B cell (primary cell): ENCODE measurements at places on chromosomes 12 and 14. TPM values are rescaled to one million over a fixed set of nuclear protein-coding genes. Genes with fewer than 3 reads are reported as not detected.

KLRB1 gene
- not detected in 2 replicates for total RNA-seq

CLEC9A gene
- total RNA-seq: not detected in 2 replicates

SRRM4 gene
- total RNA-seq: not detected in 2 replicates

SLC6A12 gene
- total RNA-seq: not detected in 2 replicates

ACOT4 gene
- 0.42 and 0.83 TPM in 2 replicates for total RNA-seq

EFCAB11 gene
- total RNA-seq: 13.8 and 14.2 TPM in 2 replicates

TBX5 gene
- total RNA-seq: not detected in 2 replicates

CCDC177 gene
- not detected in 2 replicates for total RNA-seq

MGP gene
- 0.81 TPM in 1 of 2 replicates, not detected in the other for total RNA-seq

KRT79 gene
- not detected in 2 replicates for total RNA-seq

CPNE6 gene
- not detected in 2 replicates for total RNA-seq

NINJ2 gene
- total RNA-seq: 2.9 TPM in 2 replicates
